Brain (organoid and tissue), 16 donors: ENCODE measurements at places on chromosomes 6 and 20.

DNA sequence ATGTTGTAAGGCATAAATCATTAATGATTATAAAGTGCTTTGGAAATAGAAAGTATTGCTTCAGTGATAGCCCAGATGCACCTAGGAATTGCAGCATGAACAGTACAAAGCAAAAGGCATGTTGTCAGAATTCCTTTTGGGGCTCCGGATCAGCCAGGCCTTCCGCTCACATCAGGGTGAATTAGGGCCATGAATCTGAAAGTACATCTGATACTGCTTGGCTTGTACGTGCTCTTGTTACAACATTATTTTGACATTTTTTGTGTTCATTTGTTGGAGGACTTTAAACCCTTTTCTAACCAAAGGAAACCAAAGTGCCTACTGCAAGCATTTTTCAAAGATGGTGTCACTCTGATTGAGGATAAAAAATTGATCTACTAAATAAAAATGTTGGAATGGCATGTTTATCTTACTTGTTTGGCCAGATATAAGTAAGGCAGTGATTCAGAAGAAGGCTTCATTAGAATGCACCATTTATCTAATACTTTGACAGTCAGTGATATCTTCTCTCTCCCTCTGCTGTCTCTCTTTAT is 1005.6 kb upstream of the FLRT3 start:
- no peak for DNase-seq

DNA sequence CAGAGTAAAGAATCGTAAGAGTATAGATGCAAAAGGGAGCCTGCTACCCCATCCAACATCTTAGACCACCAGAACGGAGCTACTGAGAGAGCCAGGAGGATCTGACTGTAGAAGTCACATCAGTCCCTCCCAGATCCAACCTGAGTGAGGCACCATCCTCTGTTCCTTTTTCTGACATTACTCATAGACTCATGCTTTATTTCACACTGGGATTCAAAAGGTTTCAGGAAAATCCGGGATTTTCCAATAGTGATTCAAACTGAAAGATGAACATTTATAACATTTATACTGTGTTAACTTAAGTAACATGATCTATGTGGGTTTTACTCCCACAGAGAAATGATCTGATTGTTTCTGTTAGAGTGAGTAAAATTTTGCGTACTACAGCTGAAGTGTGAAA is 868.6 kb upstream of the GJE1 start:
- DNase-seq = no peak

DNA sequence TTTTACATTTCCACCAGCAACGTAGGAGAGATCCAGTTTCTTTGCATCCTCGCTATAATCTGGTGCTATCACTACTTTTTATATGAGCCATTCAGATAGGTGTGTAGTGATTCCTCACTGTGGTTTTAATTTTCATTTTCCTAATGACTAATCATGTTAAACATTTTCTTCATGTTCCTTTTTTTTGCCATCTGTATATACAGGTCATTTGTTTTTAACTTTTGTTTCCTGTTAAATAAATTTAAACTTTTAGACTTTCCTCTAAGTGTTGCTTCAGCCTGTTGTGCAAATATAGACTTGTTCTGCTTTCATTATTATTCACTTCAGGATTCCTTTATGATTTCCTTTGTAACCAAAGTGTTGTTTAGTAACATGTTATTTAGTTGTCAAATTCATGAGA is 697.4 kb downstream of the PTPRT start:
- DNase-seq = no peak

DNA sequence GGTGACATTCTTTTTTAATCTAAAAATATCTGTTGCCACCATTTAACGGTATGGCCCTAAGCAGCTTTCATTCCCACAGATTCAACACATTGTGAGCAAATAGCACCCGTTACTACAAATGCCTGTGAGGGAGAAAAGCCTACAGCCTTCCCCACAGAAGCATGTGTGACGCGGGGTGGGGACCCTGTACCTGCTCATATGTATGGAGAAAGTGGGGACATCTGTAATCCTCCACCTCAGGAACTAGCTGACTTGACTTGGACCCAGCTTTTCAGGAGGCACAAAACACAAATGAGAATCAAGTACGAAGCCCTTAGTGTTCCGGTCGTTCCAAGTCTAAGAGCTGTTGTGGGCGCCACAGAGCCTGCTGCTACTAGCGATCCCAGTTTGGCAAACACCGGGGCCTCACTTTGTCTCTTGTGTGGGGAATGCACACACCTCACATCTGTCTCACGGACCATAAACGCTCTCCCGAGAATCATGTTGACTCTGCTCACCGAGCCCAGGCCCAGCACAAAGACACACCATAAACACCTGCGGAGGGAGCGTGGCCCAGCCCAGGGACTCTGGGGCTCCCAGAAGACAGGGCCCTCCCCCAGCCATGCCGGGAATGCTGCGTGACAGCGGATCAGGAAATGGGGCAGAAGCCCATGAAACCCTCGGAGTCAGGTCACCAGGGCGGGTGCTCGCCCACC is 21.6 kb downstream of the DLL1 start:
- DNase-seq = no peak

DNA sequence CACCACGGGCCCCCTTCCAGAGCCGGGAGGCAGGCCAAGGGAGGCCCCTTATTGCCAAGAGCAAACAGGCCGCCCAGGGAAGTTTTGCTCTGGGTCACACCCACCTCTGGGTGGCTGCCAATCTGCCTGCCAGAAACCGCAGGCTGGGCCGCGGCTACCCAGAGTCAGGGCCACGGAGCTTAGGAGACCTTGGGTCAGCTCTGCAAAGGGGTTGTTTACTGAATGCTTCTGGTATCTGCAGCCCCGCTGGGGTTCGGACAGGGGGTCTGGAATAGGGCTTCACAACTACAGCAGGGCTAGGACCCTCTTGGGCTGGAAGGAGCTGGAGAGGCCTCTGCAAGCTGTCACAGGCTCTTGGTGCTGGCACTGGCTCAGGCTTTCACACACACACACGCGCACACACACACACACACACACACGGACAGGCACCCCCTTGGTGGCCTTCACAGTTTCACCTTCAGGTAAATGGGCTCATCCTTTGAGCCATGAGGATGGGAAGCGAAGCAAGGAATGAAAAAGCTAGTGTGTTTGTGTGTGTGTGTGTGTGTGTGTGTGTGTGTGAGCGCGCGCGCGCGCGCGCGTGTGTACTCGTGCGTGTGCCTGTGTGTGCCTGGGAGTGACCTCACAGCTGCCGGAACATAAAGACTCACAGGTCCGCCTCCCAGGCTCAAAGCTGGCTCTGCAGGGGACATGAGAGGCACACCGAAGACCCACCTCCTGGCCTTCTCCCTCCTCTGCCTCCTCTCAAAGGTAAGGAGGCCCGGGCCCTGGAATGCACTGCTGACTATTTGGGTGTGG is at the start of gene CCN5:
CCN5 (plus strand) TSS at position 669 of the 798 bp plus-strand sequence; CDS start at position 691, 22 bp downstream.
- DNase-seq = no peak

DNA sequence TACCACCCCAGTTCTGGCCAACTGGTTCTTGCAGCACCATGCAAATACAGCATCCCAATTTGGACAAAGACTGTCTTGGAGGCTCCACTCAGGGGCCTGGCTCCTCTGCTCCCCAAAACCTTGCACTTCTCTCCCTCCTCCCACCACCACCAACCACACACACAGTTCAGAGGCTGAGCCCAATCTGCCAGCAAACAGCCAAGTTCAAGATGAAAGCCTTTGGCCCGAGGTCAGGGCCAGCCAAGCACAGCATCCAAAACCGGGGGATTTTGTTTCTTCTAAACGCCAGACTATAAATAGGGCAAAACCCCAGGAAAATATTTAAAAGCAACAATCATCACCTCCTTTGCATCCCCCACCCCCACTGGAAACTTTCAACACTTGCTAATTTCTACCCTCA is 5.7 kb downstream of the KCNK5 start:
- no peak for DNase-seq

GRCh38 chr20:59652381-59652780 is 48.0 kb downstream of the PHACTR3 start:
- DNase-seq = no peak
